Suppressor macrophage treated with lipopolysaccharide for 4 hours (primary cell): ENCODE measurements at places on chromosomes 16 and 17.
A peak's percentile ranks its signal among the peaks of the same experiment; 100 is the strongest.

DNA sequence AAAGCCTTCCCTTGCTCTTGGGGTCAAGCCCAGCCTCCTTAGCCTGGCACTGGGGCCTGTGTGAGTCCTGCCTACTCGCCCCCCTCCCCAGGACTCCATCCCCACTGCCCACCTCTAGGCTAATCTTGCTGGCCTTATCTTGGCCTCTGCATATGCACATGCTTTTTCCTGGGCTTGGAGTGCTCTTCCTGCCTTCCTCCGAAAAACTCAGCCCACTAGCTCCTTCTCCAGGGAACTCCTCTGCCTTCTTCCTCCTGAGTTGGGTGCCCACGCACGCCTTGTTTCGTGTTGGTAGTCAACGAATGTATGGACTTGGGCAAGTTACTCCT lies 16.5 kb downstream of the TBX2 start:
- no peak for DNase-seq

- peak; percentile 88 for DNase-seq
Measured at GRCh38 chr16:12573300-12573699, 230.4 kb downstream of the CPPED1 start.

- no peak for DNase-seq
Measured at GRCh38 chr16:54655121-54655590, 275.5 kb upstream of the IRX5 start.

GRCh38 chr16:84595052-84595481 lies 22.8 kb downstream of the COTL1 start:
- DNase-seq = no peak

DNA sequence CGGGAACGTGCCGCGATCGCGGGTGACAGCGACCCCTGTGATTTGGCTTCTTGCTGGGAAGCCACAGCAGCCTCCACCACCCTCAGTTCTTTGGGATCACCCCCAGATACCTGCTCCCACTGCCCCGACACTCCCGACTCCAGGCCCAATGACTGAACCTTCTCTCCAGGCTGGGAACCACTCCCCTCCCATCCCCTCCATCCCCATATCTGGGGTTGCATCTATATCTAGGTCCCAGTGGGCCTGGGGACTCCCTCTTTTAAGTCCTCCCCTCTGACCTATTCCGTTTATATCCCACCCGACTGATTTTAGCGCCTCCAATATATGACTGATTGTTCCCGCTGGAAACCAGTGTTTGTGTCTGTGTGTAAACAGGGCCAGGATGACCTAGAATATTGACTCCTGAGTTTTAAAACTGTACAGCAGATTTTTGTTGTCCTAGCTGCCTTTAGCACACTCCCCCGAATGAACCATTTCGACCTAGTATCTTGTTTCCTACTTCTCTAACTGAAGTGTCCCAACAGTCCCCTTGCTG lies 667 bp downstream of the PSMD3 start:
- DNase-seq = peak; percentile 14

DNA sequence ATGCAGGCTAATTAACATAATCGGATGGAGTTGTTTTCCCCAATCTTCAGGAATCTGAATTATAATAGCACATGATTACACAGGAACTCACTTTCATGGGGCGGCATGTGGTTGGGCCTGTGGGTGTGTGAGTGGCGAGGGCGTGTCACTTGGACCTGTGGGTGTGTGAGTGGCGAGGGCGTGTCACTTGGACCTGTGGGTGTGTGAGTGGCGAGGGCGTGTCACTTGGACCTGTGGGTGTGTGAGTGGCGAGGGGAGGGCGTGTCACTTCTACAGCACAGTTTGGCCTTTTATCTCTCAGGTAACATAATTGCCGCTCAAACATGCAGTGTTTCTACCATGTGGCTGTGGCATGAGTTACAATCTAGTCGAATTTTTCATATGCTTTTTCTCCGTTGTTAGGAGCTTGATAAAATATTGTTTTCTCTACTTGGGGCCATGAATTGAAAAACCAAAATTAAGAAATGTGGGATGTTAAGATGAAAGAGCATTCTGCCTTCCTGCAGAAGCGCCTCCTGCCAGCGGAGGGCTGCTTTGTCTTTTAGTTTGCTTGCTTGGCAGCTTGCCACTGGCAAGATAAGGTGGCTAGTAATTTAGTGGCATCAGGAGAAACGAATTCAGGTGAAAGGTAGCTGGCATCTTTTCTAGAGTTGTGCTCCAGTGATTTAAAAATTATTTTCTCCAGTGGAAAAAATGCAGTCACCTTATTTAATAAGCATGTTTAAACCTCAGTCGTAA lies 36.2 kb downstream of the USP10 start:
- no peak for DNase-seq

DNA sequence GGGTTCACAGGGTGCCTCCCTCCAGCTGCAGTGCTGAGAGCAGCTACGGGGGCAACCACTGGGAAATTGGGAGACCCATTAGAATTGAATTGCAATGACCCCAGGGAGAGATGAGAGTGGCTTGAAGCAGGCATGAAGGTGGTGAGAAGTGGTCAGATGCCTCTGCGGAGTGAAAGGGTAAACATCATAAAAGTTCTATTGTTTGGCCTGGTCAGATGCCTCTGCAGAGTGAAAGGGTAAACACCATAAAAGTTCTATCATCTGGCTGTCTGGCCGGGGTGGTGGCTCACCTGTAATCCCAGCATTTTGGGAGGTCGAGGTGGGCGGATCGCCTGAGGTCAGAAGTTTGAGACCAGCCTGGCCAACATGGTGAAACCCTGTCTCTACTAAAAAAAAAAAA lies 53.5 kb downstream of the TNFRSF13B start:
- no peak for DNase-seq

- DNase-seq = peak; percentile 3
Measured at GRCh38 chr16:12613131-12613991, 190.3 kb downstream of the CPPED1 start.

DNA sequence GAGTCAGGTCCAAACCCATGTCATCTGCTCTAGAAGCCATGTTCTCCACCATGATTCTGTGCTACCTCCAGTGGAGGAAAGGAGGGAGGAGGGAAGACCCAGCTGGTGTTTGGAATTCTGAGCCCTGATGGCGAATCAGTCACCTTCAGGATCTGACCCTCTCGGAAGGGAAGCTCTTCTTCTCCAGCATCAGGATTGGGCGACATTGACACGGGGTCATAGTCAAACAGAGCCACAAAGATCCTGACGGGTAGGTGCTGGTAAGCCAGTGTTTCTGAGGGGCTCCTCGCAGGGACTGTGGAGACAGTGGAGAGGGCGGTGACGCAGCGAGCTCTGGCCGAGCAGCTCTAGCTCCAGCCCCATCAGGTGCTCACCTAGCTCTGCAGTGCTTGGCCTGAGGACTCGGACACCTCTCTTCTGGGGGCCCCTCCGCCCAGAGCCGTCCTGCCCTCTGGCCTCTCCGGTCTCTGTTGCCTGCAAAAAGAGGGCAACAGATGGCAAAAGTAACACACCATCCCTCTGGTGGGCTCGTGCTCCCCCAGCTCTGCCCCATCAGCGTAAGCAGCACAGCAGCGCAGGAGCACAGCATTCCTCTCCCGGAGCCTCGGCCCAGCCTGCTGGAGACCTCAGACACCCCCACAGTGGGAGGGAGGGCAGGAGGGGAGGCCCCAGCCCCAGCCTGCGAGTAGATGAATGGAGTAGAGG lies 21.0 kb downstream of the TSPOAP1 start:
- DNase-seq = no peak

DNA sequence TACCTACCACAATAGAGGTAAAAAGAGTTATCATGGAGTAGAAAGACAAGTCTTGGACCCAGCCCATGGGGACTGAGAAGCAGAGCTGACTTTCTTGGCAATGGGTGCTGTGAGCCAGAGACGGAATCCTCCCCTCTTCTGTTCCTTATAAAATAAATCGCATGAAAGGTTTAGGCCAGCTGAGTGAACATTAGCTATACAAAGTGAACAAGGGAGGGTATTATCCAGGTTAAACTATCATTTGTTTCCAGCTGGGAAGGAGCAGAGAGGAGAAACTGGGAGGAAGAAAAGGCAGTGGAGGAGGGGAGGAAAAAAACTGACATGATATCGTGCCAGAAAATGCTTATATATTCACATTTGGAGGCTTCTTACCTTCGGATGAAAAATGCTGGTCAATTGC lies 13.3 kb upstream of the PAFAH1B1 start:
- DNase-seq = no peak

GRCh38 chr17:82179946-82180475 lies 32.6 kb downstream of the CCDC57 start:
- no peak for DNase-seq

DNA sequence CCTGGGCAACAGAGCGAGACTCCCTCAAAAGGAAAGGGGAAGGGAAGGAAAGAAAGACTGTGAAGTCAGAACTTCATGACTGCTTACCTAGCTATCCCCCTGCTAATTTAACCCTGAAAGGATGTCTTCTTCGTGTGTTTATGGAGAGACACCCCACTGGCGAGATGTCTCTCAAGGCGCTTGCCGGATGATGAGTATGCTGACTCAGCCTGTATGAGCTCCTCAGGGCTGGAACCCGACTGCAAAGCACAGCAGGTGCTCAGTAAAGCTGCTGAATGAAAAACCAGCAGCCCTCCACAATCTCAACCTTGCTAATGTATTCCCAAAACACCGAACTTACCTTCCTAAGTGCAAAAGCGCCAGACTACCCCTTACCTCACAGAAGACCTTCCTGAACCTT lies 2.3 kb downstream of the ANKFY1 start:
- DNase-seq = no peak

GRCh38 chr17:64572682-64573154 lies 65.9 kb downstream of the CEP95 start:
- DNase-seq = peak; percentile 69

DNA sequence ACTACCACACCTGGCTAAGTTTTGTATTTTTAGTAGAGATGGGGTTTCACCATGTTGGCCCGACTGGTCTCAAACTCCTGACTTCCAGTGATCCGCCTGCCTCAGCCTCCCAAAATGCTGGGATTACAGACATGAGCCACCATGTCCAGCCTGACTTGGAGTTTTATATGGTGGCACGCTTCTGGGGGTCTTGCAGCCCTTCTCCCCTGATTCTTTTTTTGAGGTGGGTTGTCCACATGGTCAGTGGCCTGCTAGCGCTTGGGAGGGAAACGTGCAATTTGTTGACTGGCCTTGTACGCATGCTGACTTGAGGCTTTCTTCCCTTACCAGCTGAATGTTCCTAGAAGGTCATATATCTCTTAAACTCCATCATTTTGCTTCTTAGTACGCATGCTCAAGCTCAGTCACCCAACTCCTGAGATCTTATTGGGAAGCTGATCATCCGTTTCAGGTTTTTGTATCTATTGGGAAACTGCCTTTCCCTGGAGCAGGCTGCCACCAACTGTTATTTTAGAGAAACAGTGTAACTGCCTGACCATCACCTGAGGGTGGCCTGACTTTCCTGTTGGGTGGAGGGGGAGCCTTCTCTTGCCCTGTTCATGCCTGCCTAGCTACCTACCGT lies 13.7 kb upstream of the LDHD start:
- DNase-seq = no peak

GRCh38 chr16:85402910-85403692 lies 210.0 kb upstream of the GSE1 start:
- no peak for DNase-seq

GRCh38 chr16:2959206-2959605 lies 4.9 kb upstream of the KREMEN2 start:
- no peak for DNase-seq

DNA sequence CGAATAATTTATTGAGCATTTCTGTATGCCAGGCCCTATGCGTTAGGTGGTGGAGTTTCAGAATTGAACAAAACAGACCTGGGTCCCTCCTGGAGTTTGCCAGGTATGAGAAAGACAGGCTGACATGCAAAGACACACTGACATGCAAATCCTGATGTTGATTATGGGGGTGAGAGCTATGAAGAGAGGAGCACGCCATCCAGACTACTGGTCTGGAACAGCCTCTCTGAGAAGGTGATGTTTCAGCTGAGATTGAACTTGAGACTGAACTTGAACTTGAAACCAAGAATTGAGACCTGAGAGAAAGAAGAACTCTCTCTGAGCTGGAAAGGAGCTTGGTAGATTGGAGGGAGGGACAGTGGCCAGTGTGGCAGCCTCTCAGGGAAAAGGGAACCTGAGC lies 14.2 kb upstream of the CACNG4 start:
- DNase-seq = no peak

- no peak for DNase-seq
Measured at GRCh38 chr16:81487301-81487720, 42.7 kb downstream of the CMIP start.

DNA sequence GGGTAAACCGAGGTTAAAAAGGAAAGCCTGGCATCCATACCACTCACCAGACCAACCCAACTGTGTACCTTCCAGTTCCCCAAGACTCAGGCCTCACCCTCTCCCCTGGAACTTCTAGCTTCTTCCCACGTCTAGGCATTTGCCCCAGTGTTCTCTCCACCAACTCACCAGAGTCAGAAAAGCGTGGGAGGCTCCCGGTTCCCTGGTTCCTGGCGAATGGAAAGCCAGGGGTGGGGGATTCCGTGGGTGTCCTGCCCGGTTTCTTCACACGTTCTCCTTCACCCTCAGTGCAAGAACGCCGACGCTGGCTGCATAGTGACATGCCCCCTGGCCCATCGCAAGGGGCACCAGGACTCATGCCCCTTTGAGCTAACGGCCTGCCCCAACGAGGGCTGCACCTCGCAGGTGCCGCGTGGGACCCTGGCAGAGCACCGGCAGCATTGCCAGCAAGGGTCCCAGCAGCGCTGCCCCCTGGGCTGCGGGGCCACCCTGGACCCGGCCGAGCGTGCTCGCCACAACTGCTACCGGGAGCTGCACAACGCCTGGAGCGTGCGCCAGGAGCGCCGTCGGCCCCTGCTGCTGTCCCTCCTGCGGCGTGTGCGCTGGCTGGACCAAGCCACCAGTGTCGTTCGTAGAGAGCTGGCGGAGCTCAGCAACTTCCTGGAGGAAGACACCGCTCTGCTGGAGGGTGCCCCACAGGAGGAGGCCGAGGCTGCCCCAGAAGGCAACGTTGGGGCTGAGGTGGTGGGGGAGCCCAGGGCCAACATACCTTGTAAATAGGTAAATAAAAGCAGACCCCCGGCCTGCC lies 1.7 kb downstream of the RNF151 start:
- no peak for DNase-seq

- peak; percentile 6 for DNase-seq
Measured at GRCh38 chr17:77959126-77959925, 823 bp downstream of the TNRC6C start.

DNA sequence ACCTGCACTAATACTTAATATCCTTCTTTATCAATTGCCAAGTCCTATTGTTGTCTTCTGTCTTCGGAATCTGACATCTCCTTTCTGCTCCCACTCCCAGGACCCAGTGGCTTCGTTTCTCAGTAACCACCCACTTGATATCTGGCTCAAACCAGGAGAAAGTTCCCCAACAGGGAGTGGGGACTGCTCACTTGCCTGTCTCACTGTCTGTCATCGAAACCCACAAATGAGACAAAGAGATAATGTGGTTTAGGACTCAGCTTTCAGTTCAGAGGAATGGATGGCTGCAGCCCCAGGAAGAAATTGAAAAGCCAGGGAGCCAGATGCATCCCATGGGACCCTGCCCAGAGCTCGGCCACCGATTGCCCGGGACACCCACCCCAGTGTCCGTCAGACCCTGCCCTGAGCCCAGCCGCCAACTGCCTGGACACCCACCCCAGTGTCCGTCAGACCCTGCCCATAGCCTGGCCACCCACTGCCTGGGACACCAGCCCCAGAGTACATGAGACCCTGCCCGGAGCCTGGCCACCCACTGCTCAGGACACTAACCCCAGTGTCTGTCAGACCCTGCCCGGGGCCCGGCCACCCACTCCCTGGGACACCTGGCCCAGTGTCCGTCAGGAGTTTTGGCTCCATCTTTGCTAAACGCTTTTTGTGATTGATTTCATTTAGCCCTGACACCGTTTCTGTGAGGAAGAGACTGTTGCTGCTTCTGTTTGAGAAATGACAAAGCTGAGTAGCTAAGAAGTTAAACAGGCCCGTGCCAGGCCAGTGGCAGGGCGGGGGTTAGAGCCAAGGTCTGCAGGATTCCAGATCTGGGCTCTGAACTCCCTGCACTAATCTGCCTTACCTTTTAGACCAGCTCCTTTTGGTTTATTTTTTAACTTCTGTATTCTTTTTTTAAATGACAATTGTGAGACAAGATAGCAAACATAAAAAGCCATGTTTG lies 251.4 kb downstream of the PHKB start:
- no peak for DNase-seq
